ENCODE measurements at places on chromosomes 5 and 9.
A peak's percentile ranks its signal among the peaks of the same experiment; 100 is the strongest.

DNA sequence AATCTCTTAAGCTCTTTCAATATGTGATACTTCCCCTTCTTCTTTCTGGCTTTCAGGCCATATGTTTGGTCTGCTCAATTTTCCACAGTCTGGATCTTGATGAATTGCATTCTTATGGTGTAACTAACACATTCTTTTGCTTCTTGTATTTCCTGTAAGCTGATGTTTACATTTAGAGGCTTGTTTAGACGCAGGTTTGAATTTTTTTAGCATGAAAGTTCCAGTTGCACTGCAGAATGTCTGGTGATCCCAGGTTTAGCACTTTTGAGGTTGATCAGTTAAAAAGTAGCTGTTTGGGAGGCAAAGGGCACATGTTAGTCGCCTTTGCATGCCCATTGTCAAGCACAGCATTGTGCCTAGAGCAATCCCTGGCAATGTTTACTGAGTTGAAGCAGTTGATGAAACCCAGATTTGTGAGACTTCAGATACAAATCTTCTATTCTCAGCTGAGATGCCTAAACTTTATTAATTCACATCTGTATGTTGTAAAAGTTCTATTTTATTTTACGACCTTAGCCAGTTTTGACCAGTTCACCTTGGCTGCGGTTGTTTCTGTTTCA is 59.6 kb upstream of the SPATA31C2 start:
- DNase-seq = no peak

GRCh38 chr5:41412496-41412895 is 97.9 kb downstream of the PLCXD3 start:
- no peak for DNase-seq

- no peak for DNase-seq
These were observed 23.9 kb downstream of the MEGF9 start for GRCh38 chr9:120690372-120690771.

GRCh38 chr9:11366585-11367129 is 753.9 kb upstream of the PTPRD start:
- no peak for DNase-seq

GRCh38 chr5:14745188-14745563 is 80.7 kb downstream of the OTULIN start:
- no peak for DNase-seq

DNA sequence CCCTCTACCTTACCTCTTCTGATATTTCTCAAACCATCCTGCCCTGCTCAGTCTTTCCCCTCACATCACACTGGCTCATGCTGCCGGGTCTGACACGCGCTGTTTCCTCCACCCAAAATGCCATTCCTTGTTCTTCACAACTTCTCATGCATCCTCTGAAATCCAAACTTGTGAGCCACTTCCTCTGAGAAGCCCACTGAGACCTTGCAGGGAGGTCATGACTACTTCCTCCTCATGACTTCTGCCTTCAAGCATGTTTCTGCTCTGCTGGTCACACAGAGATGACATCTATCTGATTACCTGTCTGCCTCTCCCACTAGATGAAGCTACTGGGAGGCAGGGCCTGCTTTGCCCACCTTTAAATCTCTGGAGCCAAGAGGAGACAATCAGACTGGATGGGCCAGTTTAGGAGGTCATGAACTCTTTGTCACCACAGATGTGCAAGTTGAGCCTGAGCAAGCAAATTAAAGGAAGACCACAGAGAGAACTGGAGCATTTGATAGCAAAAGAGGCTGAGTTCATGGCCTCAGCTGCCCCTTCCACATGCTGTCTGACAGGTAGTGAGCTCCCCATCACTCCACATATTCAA is 119.8 kb upstream of the TBC1D2 start:
- no peak for DNase-seq

- DNase-seq = peak; percentile 50
These were observed 43.8 kb downstream of the ANKRD33B start for GRCh38 chr5:10607666-10608073.

DNA sequence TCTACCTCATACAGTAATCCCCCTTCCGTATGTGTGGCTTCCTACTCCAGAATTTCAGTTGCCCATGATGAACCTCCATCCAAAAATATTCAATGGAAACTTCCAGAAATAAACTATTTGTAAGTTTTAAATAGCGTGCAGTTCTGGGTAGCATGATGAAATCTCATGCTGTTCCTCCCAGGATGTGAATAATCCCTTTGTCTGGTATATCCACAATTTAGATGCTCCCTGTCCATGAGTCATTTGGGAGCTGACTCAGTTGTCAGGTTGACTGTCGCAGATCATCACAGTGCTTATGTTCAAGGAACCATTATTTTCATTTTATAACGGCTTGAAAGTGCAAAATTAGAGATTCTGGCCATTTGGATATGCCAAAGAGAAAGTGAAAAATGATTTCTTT is 290.1 kb upstream of the CDH9 start:
- DNase-seq = no peak

DNA sequence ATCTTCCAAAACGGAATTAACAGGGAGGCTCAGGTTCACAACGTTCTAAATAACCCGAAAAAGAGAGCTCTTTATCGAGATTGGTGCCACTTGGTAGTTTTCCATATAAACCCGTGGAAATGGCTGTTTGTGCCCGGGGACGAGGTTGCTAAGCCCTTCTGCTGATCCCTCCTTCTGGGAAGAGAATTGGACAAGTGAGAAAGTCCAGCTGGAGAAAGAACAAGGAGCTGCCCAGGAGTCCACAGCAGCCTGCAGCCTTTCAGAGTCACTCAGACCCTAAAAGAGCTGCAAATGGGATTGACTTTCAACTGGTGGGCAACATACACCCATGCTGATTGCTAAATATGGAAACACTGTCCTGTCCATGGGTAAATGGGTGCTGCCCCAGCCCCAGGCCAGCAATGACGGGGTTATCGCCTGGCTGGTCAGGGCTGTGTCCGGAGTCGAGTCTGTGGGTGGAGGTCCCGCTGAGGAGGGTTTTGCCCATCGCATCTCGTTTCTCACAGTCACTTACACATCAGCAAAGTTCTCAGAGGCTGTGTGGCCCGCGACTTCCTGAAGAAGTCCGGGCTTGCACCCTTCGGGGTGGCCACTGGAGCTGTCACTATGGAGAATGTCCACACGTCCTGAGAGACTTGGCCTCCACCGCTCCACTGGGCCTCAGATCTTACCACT is 40.7 kb upstream of the HSD17B3 start:
- no peak for DNase-seq

GRCh38 chr5:1027631-1028441 is 19.2 kb downstream of the NKD2 start:
- DNase-seq = no peak

DNA sequence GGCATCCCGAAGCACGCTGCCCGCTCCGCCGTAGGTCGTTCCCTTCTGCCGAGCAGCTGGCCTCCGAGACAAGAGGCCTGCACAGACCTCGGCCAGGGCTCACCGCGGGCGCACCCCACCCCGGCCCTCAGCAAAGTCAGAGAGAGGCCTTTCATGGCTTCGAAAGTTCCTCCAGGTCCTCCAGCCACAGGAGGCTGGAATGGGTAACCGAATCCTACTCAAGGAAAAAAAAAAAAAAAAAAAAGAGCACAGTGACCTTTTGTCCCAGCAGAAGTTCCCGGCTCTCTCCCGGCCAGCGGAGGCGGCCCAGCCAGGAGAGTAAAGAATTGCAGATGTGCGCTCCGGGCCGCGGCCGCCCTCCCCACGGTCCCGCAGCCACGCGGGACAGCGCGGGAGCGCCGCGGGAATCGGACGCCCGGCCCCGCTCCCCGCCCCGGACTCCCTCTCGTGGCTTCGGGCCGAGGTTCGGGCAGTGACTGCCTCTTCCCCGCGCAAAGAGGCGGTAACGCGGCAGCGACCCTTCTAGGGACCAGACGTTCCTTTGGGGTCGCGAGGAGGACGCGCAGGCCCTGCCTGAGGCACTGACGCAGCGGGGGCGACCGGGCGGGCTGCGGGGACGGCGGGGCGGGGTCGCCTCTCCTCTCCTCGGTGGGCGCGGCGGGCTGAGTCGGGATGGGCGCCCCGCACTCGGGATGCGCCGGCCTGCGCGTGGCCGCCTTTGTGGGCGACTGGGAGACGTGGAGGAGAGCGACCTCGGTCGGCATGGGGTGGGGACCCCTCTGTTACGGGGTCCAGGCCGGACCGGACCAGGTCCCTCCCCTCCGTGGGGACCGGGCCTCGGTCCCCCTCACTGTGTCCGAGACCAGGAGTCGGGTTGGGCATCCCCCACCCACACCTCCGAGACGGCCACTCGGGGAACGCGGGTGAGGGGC is 754 bp downstream of the GFPT2 start:
- peak; percentile 43 for DNase-seq

- no peak for DNase-seq
These were observed 72.2 kb upstream of the FAM169A start for GRCh38 chr5:74938250-74938933.

DNA sequence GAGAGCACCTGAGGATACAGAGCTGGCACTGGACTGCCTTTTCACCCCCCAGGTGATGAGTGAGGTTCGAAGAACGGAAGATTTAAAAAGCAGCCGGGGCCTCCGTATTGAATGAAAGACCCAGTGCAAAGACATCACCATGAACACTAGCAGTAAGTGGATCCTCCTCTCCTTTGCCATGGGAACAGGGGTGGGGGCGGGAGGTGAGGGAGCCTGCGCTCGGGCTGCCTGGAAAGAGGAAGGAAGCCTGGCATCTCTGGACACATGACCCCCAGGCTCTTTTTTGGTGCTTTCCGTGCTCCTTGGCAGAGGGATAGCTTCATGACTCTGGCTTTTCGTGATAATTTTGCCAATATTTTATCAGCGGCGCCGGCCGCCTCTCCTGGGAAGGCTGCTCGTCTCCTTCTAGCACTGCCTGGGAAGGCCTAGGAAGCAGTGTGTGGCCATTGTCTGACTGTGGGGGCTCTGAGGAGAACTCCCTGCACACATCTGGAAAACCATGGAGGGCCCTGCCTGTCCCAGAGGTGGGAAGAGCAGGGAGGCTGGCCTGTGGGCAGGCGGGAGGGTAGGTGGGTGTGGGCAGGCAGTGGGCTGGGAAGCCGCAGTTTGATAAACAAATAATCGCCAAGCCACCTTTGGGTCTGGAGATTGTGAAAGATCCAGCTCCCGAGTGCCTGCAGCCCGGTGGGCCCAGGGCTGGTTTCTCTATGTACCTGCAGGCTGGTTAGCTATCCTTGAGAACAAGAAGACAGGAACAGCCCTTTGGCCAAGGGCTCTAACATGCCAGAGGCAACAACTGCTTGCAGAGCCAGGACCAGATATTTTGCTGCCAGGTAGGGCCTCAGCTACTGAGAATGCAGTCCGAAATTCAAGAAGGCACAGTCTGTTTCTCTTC is 911 bp downstream of the ABLIM3 start:
- peak; percentile 25 for DNase-seq

GRCh38 chr5:1845696-1846095 is 37.0 kb downstream of the IRX4 start:
- DNase-seq = no peak

GRCh38 chr9:76023715-76024195 is 133.3 kb downstream of the PCSK5 start:
- DNase-seq = peak; percentile 26

DNA sequence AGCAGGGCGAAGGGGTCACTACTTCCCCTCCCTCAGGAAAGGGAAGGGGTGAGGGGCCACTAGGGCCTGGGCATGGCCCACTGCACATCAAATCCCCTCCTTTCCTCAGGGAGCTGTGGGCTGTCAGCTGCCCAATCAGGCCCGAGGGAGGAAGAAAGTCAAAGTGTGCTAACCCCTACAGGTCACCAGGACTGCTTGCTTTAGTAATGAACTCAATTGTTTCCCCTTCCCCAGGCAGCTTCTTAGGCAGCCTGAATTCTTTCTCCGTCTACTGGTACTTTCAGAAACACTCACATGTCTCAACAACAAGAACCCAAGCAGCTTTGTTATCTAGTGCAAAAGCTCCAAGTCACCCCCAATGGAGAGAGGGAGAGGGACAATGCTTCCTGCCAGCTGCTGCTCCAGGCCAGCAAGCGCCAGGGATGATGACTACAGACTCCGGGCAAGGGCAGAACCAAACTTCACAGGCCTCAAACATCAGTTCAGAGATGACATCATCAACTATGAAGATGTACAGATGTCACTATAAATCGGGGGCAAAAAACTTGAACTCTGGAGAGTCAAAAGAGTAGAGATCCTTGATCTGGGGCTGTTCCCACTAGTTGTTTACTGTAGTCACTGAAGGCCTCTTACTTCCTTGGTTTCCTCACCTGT is 100.7 kb downstream of the SLIT3 start:
- no peak for DNase-seq

DNA sequence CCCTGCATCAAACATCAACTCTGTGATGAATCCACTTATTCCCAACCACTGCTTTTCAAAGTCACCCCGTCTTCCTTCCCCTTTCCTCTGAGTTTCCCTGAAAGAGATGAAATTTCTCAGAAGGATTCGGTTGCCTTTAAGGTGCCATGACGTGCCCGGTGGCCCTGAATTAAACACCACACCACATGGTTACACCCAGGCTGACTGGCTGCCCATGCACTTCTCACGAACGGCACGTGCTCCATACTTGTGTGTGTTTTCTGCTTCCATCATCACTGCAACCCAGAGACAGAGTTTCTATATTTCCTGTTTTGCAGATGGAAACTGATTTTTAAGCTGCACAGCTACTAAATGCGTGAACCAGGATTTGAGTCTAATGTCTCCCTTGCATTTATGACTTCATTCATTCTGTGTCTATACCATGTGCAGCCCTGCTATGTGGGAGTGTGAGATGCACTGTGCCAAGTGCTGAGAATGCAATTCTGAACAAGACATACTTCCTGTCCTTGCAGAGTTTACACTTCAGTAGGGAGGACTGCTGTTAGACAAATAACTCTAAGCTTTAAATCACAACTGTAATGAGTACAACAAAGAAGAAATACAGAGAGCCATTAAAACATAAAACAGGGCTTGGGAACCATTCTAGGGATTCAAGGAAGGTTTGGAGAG is 162.9 kb downstream of the NXNL2 start:
- no peak for DNase-seq

DNA sequence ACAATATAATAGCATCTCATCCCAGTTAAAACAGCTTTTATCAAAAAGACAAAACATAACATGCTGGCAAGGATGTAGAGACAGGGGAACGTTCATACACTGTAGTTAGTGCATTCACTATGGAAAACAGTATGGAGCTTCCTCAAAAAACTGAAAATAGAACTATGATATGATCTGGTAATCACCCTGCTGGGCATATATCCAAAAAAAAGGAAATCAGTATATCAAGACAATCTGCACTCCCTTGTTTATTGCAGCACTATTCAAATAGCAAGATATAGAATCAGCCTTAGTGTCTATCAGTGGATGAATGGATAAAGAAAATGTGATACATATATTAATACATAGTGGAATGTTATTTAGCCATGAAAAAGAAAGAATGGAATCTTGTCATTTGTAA is 88.5 kb downstream of the PBX3 start:
- DNase-seq = no peak

DNA sequence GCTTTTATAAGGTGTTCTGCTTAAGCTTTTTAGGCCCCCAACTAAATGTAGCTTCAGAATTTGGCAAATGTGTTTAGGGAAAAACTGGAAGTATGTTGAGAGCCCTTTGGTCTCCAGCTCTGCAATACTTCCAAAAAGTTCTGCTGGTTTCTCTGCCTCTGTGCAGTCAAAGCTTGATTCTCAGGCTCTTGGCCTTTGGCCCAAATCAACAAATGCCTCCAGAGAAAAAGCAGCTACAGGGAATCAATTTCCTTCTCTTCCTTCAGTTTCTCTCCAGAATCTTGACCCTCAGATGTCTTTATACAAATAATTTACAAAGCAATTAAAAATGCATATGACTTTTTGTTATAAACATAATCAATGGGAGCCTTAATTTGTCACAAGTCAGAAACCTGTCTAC is 235.7 kb downstream of the COMMD10 start:
- no peak for DNase-seq

Measured in GM23338 (cell line).